ENCODE measurements at places on chromosomes 16 and 17.

DNA sequence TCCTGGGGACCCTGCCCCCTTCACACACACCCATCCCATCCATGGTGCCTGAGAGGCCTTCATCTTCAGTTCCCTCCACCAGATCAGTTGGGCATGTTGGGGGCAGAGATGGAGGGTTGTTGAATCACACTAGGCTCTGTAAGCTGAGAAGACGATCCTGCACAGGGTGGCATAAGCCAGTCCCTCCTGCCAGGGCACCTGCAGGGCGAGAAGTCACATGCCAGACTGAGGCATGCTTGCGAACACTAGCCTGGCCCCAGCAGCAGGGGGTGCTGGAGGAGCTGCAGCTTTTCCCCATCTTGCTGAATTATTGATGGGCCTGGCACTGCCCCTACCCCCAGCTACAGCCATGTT, 6.1 kb upstream of the TBX2 start:
- DNase-seq = no peak

DNA sequence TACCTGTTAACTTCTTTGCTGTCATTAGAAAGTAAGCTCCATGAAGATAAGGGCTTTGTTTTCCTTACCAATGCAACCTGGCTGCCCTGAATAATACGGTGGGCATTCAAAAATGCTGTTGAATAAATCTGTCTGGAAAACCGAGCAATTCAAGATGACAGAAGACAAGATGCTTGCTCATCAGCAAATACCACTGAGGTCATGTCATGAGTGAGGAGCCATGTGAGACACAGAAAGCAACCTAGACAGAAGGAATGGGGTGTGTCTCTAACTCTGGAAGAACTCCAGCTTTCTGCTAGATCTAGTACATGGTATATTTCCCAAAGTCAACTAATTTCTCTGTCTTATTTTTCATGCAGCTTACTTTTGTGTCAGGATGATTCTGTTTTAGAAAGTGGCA, 64.2 kb downstream of the STH start:
- DNase-seq = no peak

DNA sequence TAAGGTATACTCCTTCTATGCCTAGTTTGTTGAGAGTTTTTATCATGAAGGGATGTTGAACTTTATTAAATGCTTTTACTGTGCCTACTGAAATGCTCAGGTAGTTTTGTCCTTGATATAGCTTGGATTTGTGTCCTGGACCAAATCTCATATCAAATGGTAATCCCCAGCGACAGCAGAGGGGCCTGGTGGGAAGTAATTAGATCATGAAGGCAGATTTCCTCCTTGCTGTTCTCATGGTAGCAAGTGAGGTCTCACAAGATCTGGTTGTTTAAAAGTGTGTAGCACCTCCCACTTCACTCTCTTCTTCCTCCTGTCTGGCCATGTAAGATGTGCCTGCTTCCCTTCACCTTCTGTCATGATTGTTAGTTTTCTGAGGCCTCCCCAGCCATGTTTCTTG, 78.2 kb downstream of the KIF2B start:
- DNase-seq = no peak

- DNase-seq = no peak
Measured at GRCh38 chr17:77271411-77271810, 130.6 kb downstream of the SEC14L1 start.

GRCh38 chr17:63649813-63650212, 27.6 kb downstream of the MAP3K3 start:
- DNase-seq = no peak

DNA sequence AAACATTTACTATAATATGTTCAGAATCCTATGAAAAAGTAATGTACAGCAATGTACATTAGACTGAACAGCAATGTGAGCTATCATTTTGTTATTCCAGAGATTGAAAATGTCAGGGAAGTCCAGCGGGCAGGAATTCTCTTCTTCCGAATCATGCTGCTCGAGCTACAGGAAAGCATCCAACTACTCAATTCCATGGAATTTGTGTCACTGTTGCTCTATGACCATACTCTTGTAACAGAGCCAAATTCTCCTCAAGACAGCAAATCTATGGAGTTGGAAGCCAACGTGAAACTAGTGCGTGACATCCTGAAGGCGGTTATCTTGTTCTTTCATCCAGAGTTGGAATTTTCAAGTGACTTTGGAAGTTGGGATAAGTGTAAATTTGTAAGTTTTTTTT, 24.8 kb upstream of the NSRP1 start:
- no peak for DNase-seq

DNA sequence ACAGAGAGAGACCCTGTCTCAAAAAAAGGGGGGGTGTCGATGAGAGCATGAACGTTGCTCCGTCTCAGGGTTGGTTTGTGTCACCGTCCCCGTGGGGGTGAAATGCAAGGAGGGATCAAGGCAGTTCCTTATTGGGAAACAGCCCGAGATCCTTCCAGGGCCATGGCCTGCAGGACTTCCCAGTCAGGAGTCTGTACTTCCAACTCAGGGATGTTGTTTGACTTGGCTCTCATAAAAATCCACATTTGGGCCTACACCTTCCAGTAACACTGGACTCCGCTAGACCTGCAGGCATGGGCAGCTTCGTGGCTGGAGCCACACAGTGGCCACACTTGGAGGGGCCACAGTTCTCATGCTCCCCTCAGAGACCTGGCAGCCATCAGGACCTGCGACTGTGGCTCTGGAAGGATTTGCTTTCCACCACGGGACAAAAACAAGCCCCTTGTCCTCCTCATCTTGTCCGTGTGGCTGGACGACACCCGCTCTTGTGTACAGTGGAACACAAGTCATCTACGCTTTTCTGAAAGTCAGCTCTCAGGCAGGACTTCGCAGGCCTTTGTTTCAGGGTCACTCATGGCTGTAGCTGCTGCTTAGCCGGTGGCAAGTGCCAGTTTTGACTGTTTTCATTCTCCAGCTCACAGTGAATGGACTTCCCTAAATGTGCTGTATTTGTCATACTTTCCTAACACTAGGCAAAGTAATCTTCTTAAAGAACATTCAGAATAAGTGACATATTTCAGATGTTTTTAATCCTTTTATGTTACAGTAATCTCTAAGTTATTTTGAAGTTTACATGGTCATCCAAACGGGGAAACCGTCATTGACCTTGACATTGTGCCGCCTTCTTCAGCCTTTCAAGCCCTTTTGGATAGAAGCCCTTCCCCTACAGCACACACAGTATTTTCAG, 24.2 kb upstream of the IL17C start:
- DNase-seq = no peak

- DNase-seq = peak; percentile 80
Measured at GRCh38 chr17:18184143-18185031, 759 bp downstream of the ALKBH5 start.

DNA sequence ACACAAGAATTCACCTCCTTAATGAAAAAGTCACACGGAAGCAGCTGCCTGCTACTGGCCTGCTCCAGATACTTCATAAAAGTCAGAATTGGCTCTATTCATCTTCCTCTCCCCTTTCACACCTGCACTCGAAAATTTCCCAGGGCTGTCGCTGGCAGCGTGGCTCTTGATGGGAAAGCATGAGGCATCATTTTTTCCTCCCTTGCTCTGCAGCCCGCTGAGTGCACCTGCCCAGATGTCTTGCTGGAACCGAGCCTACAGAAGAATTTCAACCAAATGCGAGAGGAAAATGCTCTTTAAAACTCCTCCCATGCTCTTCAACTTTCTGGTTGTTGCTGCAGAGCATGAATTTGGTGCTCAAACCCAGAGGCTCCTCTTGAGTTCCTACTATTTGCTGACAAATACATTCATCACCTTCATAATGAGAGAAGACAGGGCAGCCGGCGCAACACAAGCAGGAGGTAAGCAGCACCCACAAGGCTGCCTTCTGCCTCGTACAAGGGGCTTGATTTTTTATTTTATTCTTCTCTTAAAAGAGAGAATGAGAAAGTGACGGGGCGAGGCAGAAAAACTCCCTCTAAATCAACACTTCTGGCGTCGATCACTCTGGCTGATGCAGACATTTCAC, 146.8 kb downstream of the ZFHX3 start:
- DNase-seq = no peak

DNA sequence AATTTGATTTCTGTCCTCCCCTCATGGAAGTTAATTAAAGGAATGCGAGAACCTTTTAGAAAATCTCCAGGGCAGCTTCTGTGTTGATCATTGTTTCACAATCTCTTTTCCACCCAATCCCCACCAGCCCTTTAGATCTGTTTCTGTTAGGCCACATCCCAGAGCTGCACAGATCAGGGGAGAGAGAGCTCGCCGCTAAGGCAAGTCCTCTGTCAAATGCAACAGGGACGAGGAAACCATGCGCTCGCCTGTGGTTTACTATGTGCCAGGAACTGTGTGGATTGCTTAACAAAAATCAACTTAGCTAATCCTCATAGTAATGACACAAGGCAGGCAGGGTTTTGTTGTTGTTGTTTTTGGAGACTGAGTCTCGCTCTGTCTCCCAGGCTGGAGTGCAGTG, 115.4 kb downstream of the SALL1 start:
- no peak for DNase-seq

- DNase-seq = no peak
Measured at GRCh38 chr16:89195521-89196171, 4.7 kb downstream of the SLC22A31 start.

GRCh38 chr16:20868890-20869289, 31.3 kb downstream of the DCUN1D3 start:
- DNase-seq = no peak

GRCh38 chr17:77590951-77591735, 367.4 kb upstream of the TNRC6C start:
- DNase-seq = no peak

DNA sequence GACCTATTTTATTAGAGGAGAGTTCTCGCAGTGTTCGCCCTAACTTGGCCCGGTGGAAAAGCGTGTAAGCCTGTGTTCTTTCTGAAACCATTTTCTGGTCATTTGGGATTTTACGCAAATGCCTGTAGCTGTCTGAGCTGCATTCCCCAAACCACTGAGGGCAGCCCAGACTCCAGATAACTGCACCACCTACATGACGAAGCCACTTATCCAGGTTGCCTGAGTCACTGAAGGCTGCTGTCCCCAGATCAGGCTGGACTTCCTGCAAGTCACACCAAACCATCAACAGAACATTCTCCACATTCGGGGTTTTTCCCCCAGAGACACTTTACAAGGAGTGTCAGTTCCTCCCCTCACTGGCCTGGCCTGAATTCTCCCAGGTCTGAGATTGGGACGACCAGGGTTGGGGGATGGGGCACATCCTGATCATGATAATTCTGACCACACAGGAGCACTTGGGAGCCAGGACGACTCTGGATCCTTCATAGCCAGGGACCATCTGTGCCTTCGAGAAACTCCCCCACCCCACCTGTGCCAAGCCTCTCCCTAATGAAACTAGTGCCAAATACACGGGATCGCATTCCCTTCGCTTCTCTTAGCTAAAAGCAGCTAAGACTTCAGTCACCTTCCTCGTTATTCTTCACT, 2.3 kb downstream of the RPRML start:
- no peak for DNase-seq

GRCh38 chr17:42647778-42648177, 11.3 kb upstream of the TUBG2 start:
- no peak for DNase-seq

GRCh38 chr17:33803686-33804085, 451.4 kb upstream of the CCL2 start:
- DNase-seq = no peak

DNA sequence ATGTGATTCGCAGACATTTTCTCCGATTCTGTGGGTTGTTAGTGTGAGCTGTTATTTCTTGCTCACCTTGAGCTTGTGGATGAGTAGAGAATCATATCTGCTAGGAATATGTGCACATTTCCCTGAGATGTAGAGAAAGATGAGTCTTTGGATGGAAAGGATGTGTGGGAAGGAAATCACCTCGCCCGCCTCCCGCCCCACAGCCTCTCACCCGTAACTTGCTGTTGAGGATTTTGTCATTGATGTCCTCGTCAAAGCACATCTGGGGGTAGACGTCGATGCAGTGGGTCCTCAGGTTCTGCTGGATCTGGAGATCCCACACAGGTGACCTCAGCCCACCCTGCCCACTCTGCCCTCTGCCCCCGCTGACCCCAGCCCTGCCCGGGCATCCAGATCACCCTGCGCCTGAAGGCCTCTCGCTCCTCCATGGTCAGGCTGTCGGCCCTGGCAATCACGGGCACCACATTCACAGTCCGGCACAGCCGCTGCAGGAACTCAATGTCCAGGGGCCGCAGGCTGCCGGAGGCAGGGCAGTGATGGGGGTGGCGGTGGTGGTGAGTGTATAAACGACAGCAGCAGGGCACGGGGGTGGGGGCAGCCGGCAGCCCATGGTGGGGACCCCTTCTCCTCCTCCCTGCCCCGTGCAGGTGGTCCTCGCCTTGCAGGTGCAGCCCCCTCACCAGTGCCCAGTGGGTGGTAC, 4.7 kb downstream of the SEPTIN12 start:
- no peak for DNase-seq

- DNase-seq = no peak
Measured at GRCh38 chr17:60369727-60370126, 22.2 kb downstream of the USP32 start.

DNA sequence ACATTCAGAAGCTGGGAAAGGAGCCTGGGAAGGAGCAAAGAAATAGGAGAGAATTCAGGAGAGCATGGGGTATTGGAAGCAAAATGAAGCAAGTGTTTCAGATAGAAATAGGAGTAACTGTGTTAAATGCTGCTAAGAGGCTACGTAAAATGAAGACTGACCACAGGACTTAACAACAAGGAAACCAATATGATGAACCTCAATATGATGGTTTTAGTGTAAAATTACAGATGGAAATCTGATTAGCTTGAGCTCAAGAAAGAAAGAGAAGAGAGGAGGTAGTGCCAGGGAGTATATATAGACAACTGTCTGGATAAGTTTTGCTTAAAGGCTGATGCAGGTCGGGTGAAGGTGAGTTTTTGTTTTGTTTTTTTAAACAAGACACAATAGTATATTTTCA, 92.2 kb downstream of the HELZ start:
- no peak for DNase-seq

- DNase-seq = no peak
Measured at GRCh38 chr16:72819345-72819744, 228.6 kb downstream of the ZFHX3 start.

- DNase-seq = no peak
Measured at GRCh38 chr17:82098939-82099763, 1.1 kb upstream of the FASN start.

GRCh38 chr17:72717676-72718075, 374.8 kb downstream of the SLC39A11 start:
- no peak for DNase-seq

DNA sequence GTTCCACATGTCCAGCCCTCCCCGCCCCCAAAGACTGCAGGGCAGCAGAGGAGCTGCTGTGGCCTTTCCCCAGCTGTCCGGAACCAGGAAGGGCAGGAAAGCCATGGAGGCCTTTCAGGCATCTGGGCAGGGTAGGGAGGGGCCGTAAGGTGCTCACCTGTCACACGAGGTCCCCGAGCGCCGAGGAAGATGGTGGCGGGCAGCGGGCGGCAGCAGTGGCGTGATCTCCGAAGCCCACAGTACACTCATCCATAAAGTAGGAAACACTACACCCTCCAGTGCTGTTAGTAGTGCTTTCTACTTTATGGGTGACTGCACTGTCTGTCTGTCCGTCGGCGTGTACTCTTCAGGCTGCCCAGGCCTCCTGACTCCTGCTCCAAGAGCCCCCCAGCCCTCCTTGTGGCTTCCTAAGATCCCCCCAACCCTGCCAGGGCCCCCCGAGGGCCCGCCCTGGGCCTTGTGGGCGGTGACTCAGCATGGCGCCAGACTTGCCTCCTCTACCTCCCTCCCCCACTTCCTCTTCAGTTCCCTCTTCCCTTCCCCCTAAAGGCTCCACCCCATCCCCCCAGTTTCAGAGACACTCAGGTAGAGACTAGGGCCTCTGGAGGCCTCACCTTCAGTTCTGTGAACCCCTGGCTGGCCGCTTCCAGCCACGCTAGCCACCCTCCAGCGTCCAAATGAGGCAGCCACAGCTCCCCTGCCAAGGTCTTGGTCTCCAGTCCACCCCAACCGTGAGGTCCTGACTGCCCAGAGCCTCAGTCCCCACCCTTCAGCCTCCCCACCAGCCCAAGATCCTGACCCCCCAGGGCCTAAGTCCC, 2.6 kb upstream of the TSPOAP1 start:
- peak; percentile 54 for DNase-seq

Data from T-helper 2 cell (primary cell).